ENCODE measurements at places on chromosomes 11 and 22. TPM values are rescaled to one million over a fixed set of nuclear protein-coding genes. Genes with fewer than 3 reads are reported as not detected.

The ABCC8 gene
- total RNA-seq: 0.27 TPM

The GGT1 gene
- 12.5 TPM for total RNA-seq

The TRIM64 gene
- not detected for total RNA-seq

The HTR3B gene
- total RNA-seq: not detected

The RRP7A gene
- total RNA-seq: 74.1 TPM

The GPHA2 gene
- total RNA-seq: not detected

The KLHL35 gene
- not detected for total RNA-seq

The DEPDC7 gene
- 9.4 TPM for total RNA-seq

The RTN4R gene
- total RNA-seq: 2.8 TPM

The C11orf91 gene
- not detected for total RNA-seq

The NELL1 gene
- total RNA-seq: not detected

The DMC1 gene
- 5.2 TPM for total RNA-seq

The GUCY1A2 gene
- total RNA-seq: not detected

The RASL10A gene
- 0.60 TPM for total RNA-seq

The FAT3 gene
- 0.13 TPM for total RNA-seq

The DEFB131B gene
- total RNA-seq: not detected

The HORMAD2 gene
- not detected for total RNA-seq

The FOLR1 gene
- total RNA-seq: 0.92 TPM

Measured in K562 (cell line).